ENCODE measurements at places on chromosomes 12 and 14. TPM values are rescaled to one million over a fixed set of nuclear protein-coding genes. Genes with fewer than 3 reads are reported as not detected.

The TRIM9 gene
- 0.67 TPM for total RNA-seq

The TRPV4 gene
- total RNA-seq, result 9.5 TPM

The ESPL1 gene
- 6.8 TPM for total RNA-seq

The BCAT1 gene
- 8.6 TPM for total RNA-seq

The RIPK3 gene
- total RNA-seq, result under 0.01 TPM

The SMOC1 gene
- 44.9 TPM for total RNA-seq

The ANO2 gene
- under 0.01 TPM for total RNA-seq

The EXOC3L4 gene
- total RNA-seq, result not detected

The SIX6 gene
- total RNA-seq, result not detected

The NYNRIN gene
- 15.0 TPM for total RNA-seq

The HOXC5 gene
- 0.67 TPM for total RNA-seq

The MGAT4C gene
- total RNA-seq, result not detected

The RNF212B gene
- total RNA-seq, result not detected

The AJUBA gene
- 275 TPM for total RNA-seq

The DBX2 gene
- total RNA-seq, result not detected

The KRT2 gene
- not detected for total RNA-seq

The RPL6 gene
- 1,399 TPM for total RNA-seq

The GNG2 gene
- total RNA-seq, result 2.7 TPM

The MYRFL gene
- 0.19 TPM for total RNA-seq

The GMFB gene
- total RNA-seq, result 65.9 TPM

The LPAR5 gene
- 0.14 TPM for total RNA-seq

The KLRG1 gene
- total RNA-seq, result not detected

The FGF6 gene
- not detected for total RNA-seq

The KRT5 gene
- total RNA-seq, result 6,736 TPM

The LIN7A gene
- total RNA-seq, result under 0.01 TPM

The NDRG2 gene
- 8.2 TPM for total RNA-seq

The LRRC10 gene
- total RNA-seq, result not detected

The ASCL4 gene
- total RNA-seq, result not detected

The SMARCC2 gene
- 61.6 TPM for total RNA-seq

The BICDL1 gene
- total RNA-seq, result 10.7 TPM

The DIO3 gene
- not detected for total RNA-seq

The TMEM63C gene
- total RNA-seq, result 8.3 TPM

The RNASE3 gene
- total RNA-seq, result not detected

The CAPZA3 gene
- 0.17 TPM for total RNA-seq

The EPYC gene
- not detected for total RNA-seq

The KRT85 gene
- not detected for total RNA-seq

The CMA1 gene
- not detected for total RNA-seq

The ABCC9 gene
- total RNA-seq, result under 0.01 TPM

The MYF6 gene
- not detected for total RNA-seq

The GZMB gene
- not detected for total RNA-seq

The AMN gene
- total RNA-seq, result not detected

The DDX51 gene
- total RNA-seq, result 8.8 TPM

The FAM181A gene
- total RNA-seq, result 0.17 TPM

The DACT1 gene
- total RNA-seq, result 3.3 TPM

The SELPLG gene
- total RNA-seq, result 0.50 TPM

The OR4E2 gene
- not detected for total RNA-seq

The ARPC3 gene
- 258 TPM for total RNA-seq

The ZNF705A gene
- not detected for total RNA-seq

The SPIC gene
- not detected for total RNA-seq

The OR4Q2 gene
- total RNA-seq, result not detected

The KERA gene
- not detected for total RNA-seq

The PLA2G1B gene
- not detected for total RNA-seq

The KRT1 gene
- not detected for total RNA-seq

The TCL1A gene
- total RNA-seq, result not detected

The OR11G2 gene
- not detected for total RNA-seq

The CLIP1 gene
- total RNA-seq, result 97.4 TPM

The ATG2B gene
- total RNA-seq, result 15.6 TPM

The CCDC177 gene
- total RNA-seq, result not detected

The RHOJ gene
- 10.5 TPM for total RNA-seq
